ENCODE measurements at places on chromosomes 5 and 9.

DNA sequence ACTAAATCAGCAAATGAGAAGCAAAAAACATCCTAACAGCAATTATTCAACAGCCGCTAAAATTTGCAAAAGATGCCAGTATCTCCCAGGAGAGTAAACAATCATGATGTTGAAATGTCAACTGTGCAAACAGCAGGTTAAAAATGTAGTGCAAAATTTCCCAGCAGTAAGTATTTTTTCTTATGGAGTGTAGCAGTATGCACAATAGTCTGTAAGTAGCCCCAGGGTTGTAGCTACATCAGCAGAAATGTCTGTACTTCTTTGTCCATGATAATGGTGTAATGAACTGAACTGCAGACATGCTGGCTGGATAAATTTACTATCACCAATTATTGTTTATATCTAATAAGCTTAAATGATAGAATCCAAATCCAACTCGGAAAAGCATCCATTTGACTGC lies 31.4 kb downstream of the GRIN3A start:
- no peak for DNase-seq

GRCh38 chr5:175133185-175133584 lies 310.8 kb downstream of the DRD1 start:
- no peak for DNase-seq

DNA sequence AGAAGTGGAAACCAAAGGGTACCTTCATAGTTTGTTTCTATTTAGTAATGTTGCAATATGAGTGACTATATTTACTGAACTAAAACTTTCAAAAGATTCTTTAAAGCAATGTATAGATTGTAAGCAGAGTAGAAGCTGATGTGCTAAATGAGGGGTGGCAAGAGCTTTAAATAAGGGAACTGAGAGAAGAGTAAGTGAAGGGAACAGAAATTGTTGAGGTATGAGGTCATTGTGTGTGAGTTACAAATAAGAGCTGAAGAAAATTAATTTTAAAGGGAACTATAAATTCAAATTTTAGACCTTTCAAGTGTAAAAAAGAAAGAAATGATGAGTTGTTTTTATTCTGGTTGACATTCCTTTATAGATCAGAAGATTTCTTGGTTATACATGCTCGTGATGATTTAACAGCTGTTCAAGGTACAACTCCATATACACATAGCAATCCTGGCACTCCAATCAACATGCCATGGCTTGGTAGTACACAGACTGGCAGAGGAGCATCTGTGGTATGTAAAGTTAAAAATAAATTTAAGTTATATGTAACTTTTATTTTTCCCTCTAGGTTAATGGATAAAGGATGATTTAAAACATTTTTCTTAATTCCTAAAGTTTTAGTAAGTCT lies 135.1 kb upstream of the TNFAIP8 start:
- DNase-seq, result no peak

GRCh38 chr5:115461506-115462290 lies 82.9 kb downstream of the FEM1C start:
- DNase-seq, result no peak

- DNase-seq, result no peak
Measured at GRCh38 chr9:37967761-37968080, 63.8 kb upstream of the SLC25A51 start.

All from fibroblast of gingiva (primary cell).